Stimulated activated memory B cell treated with anti-CD40 and anti-IgM and Interleukin-4, amounts not matched to agents 10 μg/mL and 1 μg/mL and 100 μg/mL, for 72 hours (primary cell): ENCODE measurements at places on chromosomes 2 and 18.
A peak's percentile ranks its signal among the peaks of the same experiment; 100 is the strongest.

DNA sequence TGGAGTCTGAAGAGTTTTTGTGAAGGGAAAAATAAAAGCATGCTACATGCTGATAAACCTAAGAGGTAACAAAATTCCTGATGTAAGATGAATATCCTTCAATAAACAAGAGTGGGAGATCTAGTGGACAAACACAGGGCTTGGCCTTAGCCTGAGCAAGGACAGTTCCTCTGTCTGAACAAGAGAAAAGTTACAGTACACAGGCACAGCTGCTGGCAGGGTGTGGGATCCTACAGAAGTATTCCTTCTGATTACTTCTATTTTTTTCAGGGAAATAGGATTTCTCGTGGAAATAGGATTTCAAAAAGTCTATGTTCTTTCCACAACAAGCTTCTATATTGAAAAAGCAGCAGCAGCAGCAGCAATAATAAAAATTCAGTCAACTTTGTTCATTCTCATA, 54.1 kb downstream of the NBAS start:
- ATAC-seq: no peak

DNA sequence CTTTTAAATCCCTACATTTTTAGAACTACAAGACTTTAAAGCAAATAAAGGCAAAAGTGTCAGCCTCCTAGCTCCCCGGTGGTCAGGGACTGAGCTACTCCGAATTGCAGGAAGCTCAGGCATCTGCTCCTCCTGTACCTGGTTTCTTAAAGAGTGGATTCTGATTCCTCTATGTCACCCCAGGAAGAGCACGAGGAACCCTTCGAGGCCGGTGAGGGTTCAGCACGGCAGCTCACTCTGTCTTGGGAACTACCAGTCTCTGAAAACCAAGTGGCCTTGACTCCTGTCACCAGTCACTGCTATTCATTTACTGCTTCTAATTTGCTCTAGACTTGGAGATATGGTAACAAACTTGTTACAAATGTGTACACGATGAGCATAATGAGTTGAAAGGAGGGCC, 2.3 kb downstream of the PER2 start:
- no peak for ATAC-seq

DNA sequence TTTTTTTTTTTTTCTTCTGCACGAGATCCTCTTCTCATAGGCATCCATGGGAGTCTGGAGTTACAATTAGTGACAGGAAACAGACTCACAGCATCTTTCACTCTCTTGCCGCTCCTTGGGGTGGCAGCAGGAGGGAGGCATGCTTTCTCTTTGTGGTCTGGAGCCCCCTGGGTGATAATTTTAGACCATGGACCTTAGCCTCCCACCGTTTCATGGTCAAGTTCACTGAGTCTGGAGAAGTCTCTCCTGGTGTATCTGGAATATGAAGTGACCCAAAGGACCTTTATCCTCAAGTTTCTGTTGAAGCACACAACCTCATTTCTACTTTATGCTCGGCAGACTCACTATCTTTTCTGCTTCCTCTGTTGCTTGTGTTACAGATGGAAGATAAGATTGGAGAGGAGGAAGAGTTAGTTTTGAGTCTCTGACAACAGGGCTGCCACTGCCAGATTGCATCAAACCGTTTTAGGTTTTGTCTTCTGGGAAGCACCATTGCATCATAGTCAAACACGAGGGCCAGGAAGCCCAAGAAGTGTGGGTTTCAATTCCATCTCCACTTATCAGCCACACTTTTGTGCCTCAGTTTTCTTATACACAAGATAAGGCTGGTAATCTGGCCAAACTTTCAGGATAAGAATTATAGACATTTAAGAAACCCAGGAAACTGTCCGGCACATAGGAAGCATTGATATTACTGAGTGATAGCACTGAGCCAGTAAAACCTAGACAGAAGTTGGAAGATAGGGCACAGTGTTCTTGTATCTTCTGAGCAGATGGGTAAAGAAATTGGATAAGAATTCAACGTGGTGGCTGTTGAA, 62.3 kb downstream of the ADCYAP1 start:
- no peak for ATAC-seq

- no peak for ATAC-seq
Observed at GRCh38 chr18:10563886-10564285, 38.1 kb downstream of the NAPG start.

- peak; percentile 44 for ATAC-seq
Observed at GRCh38 chr2:156436497-156437085, 412 bp downstream of the GPD2 start.

GRCh38 chr2:181648478-181649155, 8.3 kb downstream of the CERKL start:
- ATAC-seq: no peak
